ENCODE measurements at places on chromosomes 1 and 21.
A peak's percentile ranks its signal among the peaks of the same experiment; 100 is the strongest.

DNA sequence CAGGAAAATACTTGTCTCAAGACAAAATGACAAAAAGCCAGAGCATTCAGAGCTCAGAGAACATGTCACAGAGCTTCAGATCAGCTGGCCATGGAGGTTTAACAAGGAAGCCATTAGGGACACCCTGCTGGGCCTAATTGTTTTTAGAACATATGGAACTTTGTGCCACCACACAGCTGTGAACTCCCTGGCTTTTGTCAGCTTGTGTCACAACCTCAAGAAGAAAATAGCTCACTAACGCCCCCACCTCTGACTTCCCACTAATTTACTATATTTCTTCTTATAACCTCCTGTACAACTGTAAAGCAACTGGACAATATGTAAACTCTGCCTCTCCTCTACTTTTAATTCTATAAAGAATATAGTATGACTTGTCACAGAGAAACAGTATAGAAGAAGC, 21.0 kb upstream of the TDRD10 start:
- no peak for DNase-seq

GRCh38 chr1:193516755-193517388, 330.5 kb upstream of the B3GALT2 start:
- DNase-seq: no peak

- no peak for DNase-seq
Measured at GRCh38 chr1:154595621-154596020, 12.4 kb downstream of the ADAR start.

DNA sequence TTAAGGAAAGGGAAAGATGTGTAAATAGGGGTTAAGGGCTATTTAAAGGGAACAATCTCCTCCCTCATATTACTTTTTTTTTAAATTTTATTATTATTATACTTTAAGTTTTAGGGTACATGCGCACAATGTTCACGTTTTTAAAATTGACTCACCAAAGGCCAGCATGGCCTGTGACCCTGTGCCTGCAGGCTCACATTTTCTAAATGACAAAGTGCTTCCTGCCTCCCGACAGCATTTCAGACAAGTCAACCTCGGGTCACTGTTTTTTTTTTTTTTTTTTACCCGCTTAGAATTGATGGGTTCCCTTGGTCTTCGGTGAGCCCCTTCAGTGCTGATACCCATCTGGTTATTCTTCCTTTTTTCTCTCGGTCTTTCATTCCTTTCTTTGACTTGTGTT, 70.4 kb upstream of the SCAF4 start:
- DNase-seq: no peak

DNA sequence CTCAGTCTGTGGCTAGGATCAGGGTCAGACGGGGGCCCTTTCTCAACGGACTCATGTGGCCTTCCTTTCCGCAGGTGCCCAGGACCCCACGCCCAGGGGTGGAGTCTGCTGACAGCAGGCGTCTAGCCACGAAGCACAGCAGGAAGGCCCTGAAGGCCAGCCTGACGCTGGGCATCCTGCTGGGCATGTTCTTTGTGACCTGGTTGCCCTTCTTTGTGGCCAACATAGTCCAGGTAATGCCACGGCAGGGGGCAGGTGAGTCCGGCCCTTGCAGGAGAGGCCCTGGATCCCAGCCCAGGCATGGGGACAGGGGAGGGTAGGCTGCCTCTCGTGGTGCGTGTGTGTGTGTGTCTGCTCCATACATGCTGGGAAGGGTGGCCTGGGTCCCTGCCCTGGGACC, 13.8 kb downstream of the HTR6 start:
- DNase-seq: no peak

- no peak for DNase-seq
Measured at GRCh38 chr1:84402060-84402459, 3.8 kb downstream of the DNASE2B start.

- DNase-seq: no peak
Measured at GRCh38 chr21:42352441-42353095, 1.8 kb upstream of the TFF2 start.

DNA sequence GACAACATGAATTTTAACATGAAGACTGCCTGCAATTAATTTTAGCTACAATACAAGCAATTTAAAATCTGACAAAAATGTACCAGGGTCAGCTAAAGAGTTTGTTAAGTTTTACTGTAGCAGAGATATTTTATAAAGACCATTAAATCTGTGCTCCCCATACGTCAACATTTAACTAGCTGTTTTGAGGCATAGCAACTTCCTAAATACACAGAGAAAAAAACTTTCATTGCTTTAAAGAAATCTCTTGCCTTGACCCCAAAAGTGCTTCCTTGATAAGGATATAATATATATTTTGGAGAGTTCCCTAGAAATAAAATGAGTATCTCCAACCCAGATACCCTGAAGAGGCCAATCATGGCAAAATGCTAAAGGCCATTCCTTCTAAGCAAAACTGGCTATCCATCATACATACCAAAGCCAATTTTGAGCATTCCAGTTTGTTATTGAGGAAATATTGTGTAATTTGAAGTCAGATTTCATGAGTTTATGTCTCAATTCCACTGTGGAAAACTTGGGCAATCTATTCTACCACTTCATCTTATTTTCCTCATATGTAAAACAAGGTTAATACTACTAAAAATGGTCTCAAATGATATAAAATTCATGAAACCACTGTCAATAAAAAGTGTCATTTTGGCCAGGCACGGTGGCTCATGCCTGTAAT, 19.1 kb downstream of the ASPM start:
- no peak for DNase-seq

GRCh38 chr1:207866471-207867135, 44.3 kb downstream of the CD34 start:
- no peak for DNase-seq

GRCh38 chr1:21294266-21294989, 4.2 kb upstream of the ECE1 start:
- peak; percentile 63 for DNase-seq

- DNase-seq: no peak
Measured at GRCh38 chr21:23093259-23093658, 2095.1 kb downstream of the NCAM2 start.

DNA sequence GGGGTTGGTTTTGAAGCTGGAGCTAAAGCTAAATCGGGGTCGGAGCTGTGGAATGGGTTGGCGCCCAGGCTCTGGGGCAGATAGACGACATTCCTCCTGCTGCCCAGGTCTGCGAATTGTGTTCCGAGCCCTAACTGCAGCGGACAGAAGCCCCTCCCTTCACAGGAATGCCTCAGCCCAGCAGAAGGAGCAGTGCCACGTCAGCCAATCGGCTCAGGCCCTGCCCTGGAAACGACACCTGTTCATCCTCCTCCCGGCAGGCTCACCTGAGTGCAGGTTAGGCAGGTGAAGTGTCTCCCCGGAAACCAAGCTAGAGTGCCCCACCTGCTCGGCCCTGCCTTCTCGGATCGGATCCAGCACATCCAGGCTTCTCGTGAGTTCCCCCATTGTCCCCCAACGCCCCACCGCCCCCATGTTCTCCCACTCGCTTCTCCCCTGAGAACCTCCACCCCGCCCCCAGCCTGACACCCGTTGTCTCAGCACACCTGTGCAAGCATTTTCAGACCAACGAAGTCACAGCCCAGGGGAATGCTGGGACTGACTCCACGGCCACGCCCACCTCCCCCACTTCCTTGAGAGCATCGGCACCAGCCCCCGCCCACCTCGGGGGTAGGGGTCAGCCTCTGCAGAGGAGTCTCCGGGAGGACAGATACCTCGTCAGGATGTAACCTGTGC, 775 bp downstream of the TMEM125 start:
- no peak for DNase-seq
